ENCODE measurements at places on chromosomes 1 and 21. TPM values are rescaled to one million over a fixed set of nuclear protein-coding genes. Genes with fewer than 3 reads are reported as not detected.

Gene TTLL7
- 3.5 TPM for total RNA-seq

Gene LCE1C
- total RNA-seq: not detected

Gene FMO4
- 1.2 TPM for total RNA-seq

Gene RGS5
- total RNA-seq: 1.1 TPM

Gene SERINC2
- 19.5 TPM for total RNA-seq

Gene SDC3
- 10.2 TPM for total RNA-seq

Gene DEPDC1
- total RNA-seq: 13.1 TPM

Gene SLC27A3
- total RNA-seq: 1.4 TPM

Gene EXO1
- total RNA-seq: 33.7 TPM

Gene CD1B
- not detected for total RNA-seq

Gene ZNF695
- 3.4 TPM for total RNA-seq

Gene PLA2G2E
- not detected for total RNA-seq

Gene ARHGAP30
- total RNA-seq: 0.09 TPM

Gene FCRL5
- not detected for total RNA-seq

Gene GBP6
- total RNA-seq: not detected

Gene OR10X1
- not detected for total RNA-seq

Gene WNT3A
- 0.05 TPM for total RNA-seq

Gene PALMD
- total RNA-seq: 0.57 TPM

Gene PTGS2
- total RNA-seq: 10.0 TPM

Gene FCER1G
- total RNA-seq: not detected

Gene SYT2
- total RNA-seq: 0.01 TPM

Gene CRYZ
- 61.9 TPM for total RNA-seq

Gene SF3B4
- total RNA-seq: 131 TPM

Gene RAD54L
- 13.7 TPM for total RNA-seq

Gene FBXO2
- 9.2 TPM for total RNA-seq

Gene AIRE
- not detected for total RNA-seq

Gene NUDT17
- 6.5 TPM for total RNA-seq

Gene FCAMR
- 0.08 TPM for total RNA-seq

Gene PTPN14
- total RNA-seq: 10.4 TPM

Gene CFAP57
- total RNA-seq: 0.31 TPM

Gene KRTAP21-2
- total RNA-seq: not detected

Gene ANXA9
- 1.0 TPM for total RNA-seq

Gene COL11A1
- 4.3 TPM for total RNA-seq

Gene PRRX1
- total RNA-seq: not detected

Gene CEP350
- 10.7 TPM for total RNA-seq

Gene KLHDC8A
- 0.58 TPM for total RNA-seq

Gene NBPF4
- 0.25 TPM for total RNA-seq

Gene TDRD5
- 0.02 TPM for total RNA-seq

Gene HSD3B2
- not detected for total RNA-seq

Gene SPRR2E
- total RNA-seq: not detected

Gene CNR2
- total RNA-seq: not detected

Gene ZNF644
- 13.6 TPM for total RNA-seq

Gene DPH2
- 41.5 TPM for total RNA-seq
